ENCODE measurements at places on chromosomes 1 and 21.
A peak's percentile ranks its signal among the peaks of the same experiment; 100 is the strongest.

DNA sequence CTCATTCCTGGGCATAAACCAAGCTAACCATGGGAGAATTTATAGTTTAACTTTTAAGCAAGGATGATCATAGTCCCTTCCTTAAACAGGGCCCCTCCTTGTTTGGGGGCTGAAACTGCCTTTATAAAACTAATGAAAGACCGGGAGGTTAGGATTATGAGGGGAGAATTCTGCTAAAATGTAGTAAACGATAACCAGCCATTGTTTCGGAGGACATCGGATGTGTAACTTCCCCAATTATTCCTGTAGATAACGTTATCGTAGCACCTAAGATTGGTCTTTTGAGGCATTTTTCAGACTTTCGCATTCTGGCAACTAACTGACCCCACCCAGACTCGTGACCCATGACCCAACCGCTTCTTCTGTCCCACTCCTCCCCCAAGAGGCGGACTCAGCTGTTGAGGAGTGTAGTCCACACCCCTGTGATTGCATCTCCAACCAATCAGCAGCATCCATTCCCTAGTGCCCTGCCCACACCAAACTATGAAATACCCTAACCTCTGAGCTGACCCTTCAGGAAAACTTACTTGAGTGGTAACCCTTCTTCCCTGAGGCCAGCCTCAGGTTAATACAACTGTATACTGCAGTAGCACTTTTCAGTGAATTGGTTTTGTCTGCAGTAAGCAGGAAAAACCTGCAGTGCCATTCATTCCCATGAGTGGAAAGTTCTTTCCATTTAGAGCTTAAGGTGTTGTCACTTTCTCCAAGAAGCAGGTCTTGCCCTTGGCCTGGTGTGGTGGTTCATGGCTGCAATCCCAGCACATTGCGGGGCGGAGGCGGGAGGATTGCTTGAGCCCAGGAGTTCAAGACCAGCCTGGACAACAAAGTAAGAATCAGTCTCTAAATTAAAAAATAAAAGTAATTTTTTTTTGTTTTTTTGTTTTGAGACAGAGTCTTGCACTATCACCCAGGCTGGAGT is 823 bp upstream of the SYF2 start:
- DNase-seq = peak; percentile 83

DNA sequence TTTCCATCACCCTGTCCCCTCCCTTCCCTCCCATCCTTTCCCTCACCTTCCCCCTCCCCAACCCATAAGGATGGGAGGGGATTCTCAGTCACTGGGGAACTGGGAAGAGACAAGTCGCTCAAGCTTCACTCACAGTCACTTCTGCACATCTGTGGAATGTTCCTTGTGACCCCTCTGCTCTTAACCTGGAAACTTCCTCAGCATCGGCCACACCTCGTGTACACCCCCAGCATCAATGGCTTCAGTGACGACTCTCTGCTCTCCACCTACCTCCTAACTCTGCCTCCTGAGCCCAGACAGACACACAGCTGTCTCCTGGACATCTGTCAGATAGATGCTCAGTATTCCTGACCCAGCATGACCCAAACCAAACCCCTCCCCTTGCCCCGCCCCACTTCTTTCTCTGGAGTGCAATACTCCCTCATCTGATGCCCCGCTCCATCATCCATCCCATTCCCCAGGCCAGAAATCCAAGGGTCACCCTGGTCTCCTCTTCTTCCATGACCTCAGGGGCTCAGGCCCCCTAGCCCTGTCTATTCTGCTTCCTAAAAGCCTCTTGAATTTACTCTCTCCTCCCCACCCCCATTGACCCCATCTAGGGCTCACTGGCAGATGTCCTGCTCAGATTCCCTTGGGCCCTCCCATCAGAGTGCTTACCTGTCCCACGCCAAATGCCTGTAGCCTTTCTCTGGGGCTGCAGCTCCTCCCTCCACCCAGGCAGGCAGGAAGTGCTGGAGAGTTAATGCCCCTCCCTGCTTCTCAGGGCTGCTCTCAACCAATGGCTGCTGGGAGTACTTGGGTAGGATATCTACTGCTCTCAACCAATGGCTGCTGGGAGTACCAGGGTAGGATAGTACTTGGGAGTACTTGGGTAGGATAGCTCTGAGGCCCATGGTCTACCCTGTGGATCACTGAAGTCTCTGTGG is 83.1 kb upstream of the CSF3R start:
- no peak for DNase-seq

- DNase-seq = no peak
Observed at GRCh38 chr21:42440187-42440792, 36.6 kb downstream of the UBASH3A start.

- no peak for DNase-seq
Observed at GRCh38 chr21:42369821-42370220, 3.5 kb upstream of the TFF1 start.

DNA sequence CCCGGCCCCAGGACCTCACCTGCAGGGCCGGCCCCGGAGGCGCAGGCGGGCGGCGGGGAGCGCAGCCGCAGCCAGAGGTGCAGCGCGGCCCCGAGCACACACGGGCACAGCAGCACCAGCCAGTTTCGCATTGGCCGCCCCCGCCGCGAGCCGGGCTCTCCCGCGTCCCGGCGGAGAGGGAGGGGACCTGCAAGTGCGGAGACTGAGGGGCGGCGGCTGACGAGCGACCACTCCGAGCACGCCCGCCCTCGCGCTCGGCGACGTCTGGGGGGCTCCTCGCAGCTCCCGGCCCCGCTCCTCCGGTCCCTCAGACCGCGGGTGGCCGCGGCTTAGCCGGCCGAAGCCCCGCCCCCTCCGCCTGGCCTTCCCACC is at the start of gene B3GALNT2:
TSS of gene B3GALNT2 (minus strand) at position 331 of the 372 bp plus-strand sequence. CDS start at position 131, 200 bp downstream.
- DNase-seq = no peak

DNA sequence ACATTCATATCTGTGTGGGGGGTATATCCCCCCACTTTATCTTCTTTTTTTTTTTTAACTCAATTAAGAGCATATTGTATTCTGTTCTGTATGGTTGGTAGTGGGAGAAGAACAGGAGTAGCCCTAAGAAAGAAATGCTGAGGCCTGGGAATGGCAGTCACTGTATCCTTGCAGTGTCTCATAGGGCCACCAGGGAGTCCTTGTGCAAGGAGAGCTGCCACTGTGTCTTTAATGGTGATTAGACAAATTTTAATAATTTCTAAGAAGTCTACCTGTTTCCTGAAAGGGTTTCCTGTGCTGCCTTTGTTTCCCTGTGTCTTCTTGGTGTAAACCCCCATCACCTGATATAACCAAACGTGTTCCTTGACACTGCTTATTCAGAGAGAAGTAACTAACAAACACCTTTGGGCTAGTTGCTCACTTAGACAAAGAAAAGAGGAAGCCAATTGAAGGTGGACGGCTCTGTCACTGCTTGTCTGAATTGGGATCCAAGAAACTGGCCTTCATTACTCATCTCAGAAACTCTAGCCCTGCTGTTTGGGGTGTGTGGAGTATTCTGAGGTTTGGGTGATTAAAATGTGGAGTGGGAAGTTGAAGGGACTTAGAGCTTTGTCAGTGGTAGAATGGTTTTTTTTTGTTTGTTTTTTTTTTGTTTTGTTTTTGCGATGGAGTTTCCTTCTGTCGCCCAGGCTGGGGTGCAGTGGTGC is 15.2 kb downstream of the GIPC2 start:
- DNase-seq = no peak

DNA sequence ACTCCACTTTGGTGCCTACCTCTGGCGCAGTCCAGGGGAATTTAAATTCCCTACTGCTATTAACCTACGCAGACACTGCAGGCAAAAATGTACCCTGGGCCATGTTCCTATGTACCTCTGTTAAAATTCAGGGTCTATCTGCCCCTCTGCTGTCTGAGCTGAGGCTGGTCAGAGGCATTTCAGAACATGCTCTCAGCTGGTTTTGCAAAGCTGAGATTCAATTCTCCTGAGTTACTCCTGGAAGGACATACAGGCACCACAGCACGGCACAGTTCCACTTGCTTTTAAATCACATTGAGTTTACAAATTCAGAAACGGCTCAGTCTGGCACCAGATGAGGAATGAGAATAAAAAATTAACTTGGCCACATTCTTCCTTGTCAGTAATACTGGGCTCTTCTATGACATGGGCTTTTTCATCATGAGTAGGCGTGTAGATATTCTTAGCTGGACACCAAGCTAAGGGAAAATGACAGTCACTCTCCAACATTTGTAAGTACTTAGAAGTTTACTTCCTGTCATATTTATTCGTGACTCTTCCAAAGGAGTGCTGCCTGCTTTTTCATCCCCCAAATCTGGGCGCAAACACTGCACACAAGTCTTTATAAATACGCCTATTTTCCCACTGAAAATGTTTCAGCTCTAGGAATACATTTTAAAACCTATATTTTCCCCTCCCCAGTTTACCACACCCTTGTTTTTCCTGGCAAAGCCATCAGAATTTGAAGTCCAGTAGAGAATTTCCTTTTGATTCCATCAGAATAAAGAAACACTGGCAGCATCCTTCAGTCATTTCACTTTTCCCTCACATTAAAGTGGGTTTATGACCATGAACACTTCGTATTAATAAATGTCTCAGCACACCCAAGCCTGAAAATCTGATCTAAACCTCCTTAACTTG is 1.9 kb downstream of the C1orf198 start:
- DNase-seq = no peak

- DNase-seq = no peak
Observed at GRCh38 chr1:72637593-72637992, 355.3 kb upstream of the NEGR1 start.

GRCh38 chr1:17777818-17778217 is 22.7 kb downstream of the ACTL8 start:
- DNase-seq = no peak

GRCh38 chr21:35796844-35797243 is 263.5 kb downstream of the SETD4 start:
- DNase-seq = no peak

DNA sequence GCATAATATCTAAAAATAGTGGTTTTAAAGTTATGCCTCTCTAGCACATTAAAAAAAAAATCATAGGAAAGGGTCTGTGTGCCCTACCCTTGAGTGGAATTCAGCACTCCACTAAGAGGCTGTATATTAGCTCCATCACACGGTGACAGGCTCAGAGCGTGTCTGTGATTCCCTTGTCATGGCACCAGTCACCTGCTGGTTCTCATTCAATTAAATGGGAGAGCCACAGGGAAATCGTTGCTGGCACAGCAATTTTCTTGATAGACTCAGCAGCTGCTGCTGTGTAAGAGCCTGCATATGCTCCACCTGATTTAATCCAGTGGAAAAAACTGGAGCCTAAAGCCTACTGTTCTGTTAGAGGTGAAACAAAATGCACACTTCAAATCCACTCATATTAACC is 9.5 kb downstream of the ATP6V1G3 start:
- DNase-seq = no peak

GRCh38 chr1:236795757-236796667 is 920 bp downstream of the MTR start:
- peak; percentile 9 for DNase-seq

DNA sequence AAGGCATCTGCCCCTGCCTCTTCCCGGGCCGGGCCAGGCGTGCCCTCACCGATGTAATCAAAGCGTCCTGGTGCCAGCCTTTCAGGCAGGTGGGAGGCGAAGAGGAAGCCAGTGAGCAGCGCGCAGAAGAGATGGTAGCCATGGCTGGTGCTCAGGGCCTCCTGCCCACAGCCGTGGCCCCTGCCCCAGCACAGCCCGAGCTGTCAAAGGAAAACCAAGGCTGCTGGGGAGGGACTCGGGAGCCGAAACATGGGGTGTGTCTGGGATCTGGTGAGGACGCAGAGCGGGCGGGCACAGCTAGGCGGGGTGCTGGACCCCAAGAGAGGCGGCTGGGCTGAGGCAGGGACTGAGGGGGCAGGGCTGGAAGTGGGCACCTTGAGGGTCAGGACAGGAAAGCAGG is 2.7 kb downstream of the BGLAP start:
- DNase-seq = no peak

GRCh38 chr1:200079232-200079940 is 51.9 kb downstream of the NR5A2 start:
- no peak for DNase-seq

DNA sequence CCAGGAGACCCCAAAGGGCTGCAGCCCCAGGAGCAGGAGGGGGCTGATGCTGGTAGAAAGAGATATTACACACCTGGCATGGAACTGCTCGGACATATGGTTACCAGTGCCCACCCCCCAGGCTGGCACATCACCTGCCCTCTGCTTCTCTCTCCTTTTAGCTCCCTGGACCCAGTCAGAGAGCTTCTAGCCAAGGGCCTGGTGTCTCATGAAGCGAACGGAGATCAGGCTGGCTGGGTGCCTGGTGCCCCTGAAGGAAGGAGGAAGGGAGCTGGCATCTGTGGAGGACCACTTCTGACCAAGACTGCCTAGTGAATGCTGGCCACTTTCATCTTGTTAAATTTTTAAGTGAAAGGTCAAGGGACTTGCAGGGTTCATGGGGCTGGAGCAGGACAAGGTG is 53.1 kb downstream of the FOXO6 start:
- no peak for DNase-seq

GRCh38 chr1:246032031-246032551 is 475.0 kb downstream of the SMYD3 start:
- no peak for DNase-seq

GRCh38 chr1:220426989-220427388 is 100.9 kb upstream of the MARK1 start:
- DNase-seq = no peak

DNA sequence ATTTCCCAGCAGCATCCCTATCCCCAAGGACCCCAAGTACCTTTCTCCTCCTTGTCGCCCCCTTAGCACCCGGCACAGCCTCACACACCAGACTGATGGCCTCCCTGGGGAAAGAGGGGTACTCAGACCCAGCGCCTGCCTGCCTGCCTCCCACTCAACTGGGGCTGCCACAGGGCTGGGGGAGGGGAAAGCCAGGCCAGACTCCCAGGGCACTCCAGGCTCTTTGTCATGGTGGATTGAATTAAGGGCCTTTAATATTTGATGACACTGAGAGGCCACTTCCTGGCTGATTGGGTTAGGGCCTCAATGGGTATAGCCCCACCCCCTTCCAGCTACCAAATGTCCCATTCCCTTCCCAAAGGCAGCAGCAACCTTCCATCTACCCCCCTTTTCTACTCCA is 1.8 kb downstream of the SHC1 start:
- no peak for DNase-seq

GRCh38 chr1:69197816-69198215 is 369.9 kb upstream of the LRRC7 start:
- DNase-seq = no peak

- DNase-seq = no peak
Observed at GRCh38 chr1:145980457-145980994, 15.9 kb downstream of the TXNIP start.

GRCh38 chr1:57674801-57675200 is 250.9 kb upstream of the DAB1 start:
- DNase-seq = no peak

DNA sequence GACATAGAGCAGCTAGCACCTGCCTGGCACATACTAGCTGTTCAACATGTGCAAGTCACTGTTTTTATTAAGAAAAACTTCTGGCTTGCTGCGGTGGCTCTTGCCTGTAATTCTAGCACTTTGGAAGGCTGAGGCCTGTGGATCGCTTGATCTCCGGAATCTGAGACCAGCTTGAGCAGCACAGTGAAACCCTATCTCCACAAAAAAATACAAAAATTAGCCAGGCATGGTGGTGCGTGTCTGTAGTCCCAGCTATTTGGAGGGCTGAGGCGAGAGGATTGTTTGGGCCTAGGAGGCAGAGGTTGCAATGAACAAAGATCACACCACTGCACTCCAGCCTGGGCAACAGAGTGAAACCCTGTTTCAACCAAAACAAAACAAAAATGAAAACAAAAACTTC is 27.7 kb upstream of the C8B start:
- no peak for DNase-seq

Measured in LoVo (cell line).